ENCODE measurements at places on chromosomes 6 and 20.

- DNase-seq = no peak
Measured at GRCh38 chr6:43861212-43861894, 91.3 kb downstream of the VEGFA start.

DNA sequence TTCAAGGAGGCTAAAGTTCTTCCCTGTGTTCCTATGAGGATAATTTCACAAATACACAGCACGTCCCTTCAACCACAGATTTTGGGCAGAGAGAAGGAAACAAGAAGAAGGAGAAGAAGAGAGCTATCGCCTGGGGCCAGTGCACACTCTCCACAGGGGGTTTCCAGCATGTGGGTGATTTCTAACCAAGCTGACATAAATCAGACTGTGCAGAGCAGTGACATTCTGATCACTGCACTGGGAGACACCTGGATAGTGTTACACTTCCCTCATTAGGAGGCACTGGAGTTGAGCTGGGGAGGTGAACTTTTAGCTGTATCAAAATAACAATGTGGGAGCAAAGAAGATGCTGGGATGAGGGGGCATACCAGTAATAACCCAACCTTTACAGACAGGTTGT lies 71.8 kb upstream of the CENPW start:
- no peak for DNase-seq

- no peak for DNase-seq
Measured at GRCh38 chr6:57102976-57103375, 13.0 kb downstream of the ZNF451 start.

DNA sequence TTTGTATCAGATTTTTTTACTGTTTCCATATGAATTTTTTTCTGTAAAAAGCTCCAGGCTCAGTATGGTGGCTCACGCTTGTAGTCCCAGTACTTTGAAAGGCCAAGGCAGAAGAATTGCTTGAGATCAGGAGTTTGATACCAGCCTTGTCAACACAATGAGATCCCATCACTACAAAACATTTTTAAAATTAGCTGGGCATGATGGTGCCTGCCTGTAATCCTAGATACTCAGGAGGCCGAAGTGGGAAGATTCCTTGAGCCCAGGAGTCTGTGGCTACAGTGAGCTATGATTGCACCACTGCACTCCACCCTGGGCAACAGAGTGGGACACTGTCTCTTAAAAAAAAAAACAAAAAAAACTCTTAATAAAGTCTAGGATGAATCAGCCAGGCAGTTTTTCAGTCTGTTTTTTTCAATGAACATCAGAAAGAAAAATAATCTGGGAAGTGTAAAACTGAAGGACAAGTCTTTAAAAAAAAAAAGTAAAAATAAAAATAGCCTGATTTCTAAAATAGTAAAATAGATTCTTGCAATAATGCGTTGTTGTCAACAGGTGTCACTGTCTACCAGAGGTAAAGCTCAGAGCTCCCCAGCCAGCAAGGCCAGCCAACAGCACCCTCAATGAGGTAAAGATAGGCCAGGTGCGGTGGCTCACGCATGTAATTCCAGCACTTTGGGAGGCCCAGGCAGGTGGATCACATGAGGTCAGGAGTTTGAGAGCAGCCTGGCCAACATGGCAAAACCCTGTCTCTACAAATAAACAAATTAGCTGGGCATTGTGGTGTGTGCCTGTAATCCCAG lies 9.3 kb upstream of the ATG5 start:
- peak; percentile 13 for DNase-seq

- DNase-seq = no peak
Measured at GRCh38 chr20:34096699-34097444, 15.2 kb downstream of the EIF2S2 start.

- DNase-seq = no peak
Measured at GRCh38 chr6:14918200-14918907, 327.5 kb upstream of the JARID2 start.

GRCh38 chr6:63671098-63671754 lies 35.6 kb downstream of the PHF3 start:
- no peak for DNase-seq

DNA sequence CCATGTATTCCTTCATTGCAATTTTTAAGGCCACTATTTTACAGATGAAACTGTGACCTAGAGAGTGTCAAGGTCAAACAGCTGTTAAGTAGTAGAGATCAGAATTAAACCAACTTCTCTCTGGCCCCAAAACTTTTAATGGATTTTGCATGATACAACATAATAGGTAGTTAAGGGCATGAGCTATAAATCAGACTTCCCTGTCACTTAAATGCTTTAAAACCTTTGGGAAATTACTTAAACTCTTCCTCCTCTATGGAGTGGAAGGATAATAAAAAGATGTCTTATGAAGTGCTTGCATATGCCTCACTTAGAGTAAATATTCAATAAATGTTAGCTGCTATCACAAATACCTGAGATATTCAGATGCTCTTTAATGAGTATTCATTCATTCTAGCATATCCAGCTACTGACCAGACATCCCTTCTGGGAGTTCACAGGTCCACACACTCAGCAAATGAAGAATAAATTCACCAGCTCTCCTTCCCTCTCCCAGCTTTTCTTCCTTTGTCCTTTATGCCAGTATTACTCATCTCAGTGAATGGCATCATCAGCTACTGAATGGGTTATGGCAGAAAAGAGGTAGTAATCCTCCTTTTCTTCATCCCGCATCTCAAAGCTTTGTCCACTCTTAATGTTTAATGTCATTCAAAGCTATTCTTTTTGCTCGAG lies 36.2 kb downstream of the EYA4 start:
- DNase-seq = no peak

- DNase-seq = no peak
Measured at GRCh38 chr6:30060606-30061091, 416 bp upstream of the POLR1H start.

GRCh38 chr6:153994811-153995210 lies 44.2 kb upstream of the OPRM1 start:
- DNase-seq = no peak

- DNase-seq = peak; percentile 46
Measured at GRCh38 chr6:43021270-43022047, at the start of gene RRP36. Gene RRP36 (plus strand): TSS chr6:43021623. CDS start chr6:43021655, 32 bp downstream.

DNA sequence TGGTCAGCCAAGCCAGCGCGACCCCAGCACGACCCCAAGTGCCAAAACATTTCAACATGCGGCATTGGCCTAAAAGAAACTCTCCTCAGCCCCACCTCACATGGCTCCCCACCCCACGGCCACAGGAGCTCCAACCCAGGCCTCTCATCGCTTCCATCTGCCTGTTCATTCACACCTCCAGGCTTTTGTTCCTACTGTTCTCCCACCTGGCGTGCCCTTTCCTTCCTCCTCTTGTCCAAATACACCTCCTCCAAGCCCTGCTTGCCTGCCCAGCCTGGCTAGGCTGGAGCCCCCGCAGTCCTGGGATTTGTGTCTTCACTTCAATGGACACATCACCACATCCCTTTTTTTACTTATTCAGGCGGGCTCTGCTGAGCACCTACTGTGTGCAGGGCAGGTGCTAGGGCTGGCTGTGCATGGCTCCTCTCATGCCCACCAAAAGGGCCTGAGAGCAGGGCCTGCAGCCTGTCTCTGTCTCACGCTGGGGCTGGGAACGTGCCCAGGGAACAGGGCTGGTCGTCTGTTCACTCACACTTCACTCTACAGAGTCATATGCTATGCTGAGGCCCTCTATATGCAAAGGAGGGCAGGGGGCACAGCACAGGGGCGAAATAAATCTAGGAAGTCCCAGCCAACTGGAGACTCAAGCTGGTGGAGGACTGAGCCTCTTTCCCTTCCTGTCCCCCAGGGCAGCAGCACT lies 61.1 kb downstream of the GRM4 start:
- DNase-seq = no peak

- DNase-seq = no peak
Measured at GRCh38 chr6:35077713-35078105, 63.4 kb downstream of the TCP11 start.

- DNase-seq = peak; percentile 25
Measured at GRCh38 chr20:44959638-44960102, 527 bp downstream of the TOMM34 start.

GRCh38 chr6:105313211-105313610 lies 89.7 kb downstream of the PREP start:
- DNase-seq = no peak

DNA sequence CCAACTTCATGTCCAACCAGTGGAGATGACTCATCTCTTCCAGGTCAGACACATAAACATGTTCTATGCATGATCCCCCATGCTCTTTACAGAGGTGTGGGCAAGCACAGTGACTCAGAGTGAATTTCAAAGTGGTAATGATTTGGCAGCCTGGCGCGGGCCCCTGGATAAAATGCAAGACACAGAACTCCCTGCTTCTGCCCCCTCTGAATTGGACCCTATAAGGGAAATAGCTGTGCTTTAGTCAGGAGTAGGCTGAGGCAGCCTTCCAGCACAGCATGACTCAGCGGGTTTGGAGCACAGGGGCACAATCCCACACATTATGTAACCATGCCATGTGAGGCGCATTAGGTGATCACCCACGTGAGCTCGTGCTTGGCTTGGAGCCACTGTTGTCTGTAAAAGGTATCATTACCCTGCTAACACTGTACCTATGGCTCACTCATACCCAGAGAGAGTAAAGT lies 127.4 kb downstream of the C6orf118 start:
- DNase-seq = no peak

GRCh38 chr6:138109042-138109997 lies 2.1 kb upstream of the PERP start:
- peak; percentile 56 for DNase-seq

GRCh38 chr6:169189686-169190085 lies 64.0 kb downstream of the THBS2 start:
- no peak for DNase-seq

- no peak for DNase-seq
Measured at GRCh38 chr20:63212792-63213191, 3.1 kb downstream of the YTHDF1 start.

DNA sequence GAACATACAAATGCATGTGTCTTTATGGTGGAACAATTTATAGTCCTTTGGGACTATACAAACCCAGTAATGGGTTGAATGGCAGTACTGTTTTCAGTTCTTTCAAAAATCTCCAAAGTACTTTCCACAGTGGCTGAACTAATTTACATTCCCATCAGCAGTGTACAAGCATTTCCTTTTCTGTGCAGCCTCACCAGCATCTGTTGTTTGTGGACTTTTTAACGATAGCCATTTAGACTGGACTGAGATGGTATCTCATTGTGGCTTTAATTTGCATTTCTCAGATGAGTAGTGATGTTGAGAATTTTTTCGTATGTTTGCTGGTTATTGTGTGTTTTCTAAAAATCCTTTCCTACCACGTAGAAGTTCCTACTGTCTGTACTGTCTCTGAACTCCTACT lies 327.2 kb upstream of the ZFP64 start:
- no peak for DNase-seq

GRCh38 chr20:46705378-46705729 lies 4.1 kb upstream of the SLC2A10 start:
- DNase-seq = no peak

GRCh38 chr6:108838101-108838717 lies 10.0 kb upstream of the ARMC2 start:
- DNase-seq = no peak

DNA sequence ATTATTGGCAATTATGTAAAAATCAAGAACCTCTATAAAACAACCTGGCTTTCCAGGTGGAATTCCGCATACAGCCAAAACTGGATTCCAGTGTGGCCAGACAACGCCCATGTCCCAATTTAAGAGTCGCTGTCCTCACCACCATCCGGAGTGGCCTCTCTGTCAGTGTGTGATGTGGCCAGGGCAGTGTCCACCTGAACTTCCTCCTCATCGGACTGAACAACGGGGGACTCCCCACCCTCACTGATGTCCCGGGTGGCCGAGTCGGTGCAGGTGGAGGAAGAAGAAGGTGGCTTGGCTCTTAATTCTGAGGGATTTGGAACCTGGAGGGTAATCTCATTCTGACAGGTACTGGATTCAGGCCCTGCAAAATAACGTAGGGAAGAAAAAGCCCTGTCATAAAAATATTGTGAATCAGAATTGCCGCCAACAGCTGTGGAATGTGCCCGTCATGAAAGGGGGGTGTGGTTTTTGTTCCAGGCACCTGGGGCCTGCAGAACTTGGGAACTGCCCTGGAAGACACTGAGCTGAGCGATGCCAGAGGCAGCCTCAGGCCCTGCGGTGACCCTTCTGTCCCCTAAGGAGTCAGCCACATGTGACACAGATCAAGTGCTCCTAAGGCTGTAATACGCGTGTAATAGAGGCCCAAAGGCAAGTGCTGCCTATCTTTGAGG lies 139.8 kb downstream of the DTNBP1 start:
- no peak for DNase-seq

DNA sequence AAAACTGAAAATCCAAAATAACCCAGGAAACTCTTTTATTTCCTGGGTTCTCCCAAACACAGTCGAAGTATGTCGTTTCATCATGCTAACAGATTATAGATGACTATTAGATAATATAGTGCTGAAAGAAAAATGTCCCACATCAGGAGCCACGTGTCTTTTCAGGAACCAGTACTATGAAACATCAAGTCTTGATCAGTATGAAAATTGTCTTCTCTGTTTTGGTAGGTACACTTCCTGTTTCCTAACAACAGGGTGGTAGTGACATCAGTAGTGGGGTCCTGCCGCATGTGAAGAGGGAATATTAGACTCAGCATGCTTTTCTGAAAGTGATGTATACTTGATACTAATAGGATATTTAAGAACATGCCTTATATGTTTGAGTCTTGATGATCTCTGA lies 136.7 kb downstream of the HIVEP1 start:
- no peak for DNase-seq

- no peak for DNase-seq
Measured at GRCh38 chr6:43718387-43719105, 31.0 kb upstream of the MRPS18A start.

DNA sequence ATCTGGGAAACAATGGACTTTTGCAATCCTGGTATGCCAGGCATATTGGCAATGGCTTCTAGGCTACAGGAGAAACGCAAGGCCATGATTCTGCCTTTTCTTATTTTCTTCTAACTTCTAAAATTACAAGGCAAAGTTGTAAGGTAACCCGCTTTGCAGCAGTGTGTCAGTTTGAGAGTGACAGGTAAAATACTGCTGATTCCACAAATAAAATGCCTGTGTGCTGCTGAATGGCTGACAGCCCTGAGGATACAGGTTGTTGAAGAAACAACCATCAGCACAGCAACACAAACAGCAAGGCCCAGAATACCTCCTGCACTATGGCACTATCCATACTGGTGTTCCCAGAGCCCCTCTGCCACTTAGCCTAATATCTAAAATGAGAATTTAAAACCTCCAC lies 37.1 kb downstream of the SLC17A1 start:
- no peak for DNase-seq

GRCh38 chr6:67811239-67812037 lies 823.6 kb upstream of the ADGRB3 start:
- no peak for DNase-seq

DNA sequence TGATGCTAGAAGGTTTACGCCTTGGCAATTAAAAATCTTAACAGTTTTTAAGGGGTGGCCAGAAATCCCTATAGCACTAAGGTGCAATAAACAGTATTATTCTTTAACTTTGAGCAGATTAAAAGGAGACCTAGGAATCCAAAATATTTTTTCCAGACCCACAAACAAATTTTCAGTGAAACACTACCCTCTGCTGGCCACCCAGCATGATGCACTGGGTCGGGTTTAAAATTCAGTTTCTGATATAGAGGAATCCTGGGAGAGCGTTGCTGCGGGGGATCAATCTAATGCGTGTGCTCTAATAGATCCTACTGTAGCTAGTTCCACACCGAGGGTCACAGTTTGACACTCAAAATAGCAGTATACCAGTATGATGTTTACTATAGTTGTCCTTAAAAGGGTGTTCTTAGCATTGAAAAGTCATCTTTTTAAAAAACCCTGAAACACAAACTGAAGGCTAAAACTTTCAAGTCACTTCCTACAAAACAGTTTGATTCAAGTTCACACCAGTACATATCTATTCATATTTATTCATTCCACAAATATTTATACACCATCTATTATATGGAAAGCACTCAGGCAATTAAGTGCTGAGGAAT lies 10.2 kb downstream of the UBE3D start:
- peak; percentile 1 for DNase-seq
